ENCODE measurements at places on chromosomes 1 and 21.

GRCh38 chr1:23960291-23961020 lies 828 bp downstream of the PNRC2 start:
- no peak for DNase-seq

GRCh38 chr1:69570356-69570755 lies 2.6 kb downstream of the LRRC7 start:
- no peak for DNase-seq

DNA sequence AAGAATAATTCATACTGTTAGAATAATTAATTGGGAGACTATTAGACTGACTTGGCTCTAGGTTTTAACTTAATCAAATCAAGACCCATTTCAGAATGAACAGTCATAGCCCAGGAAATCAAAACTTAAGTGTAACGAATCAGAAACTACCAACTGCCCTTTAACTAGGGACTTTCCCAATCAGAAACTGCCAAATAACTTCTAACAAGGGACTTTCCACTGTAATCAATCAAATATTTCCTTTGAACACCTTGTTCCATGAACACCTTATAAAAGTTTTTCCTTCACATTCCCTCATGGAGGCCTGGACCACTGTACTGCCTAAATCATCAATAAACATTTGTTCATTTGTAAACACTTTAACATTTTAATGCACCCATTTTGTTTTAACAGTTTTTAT lies 1054.7 kb upstream of the TMPRSS15 start:
- no peak for DNase-seq

DNA sequence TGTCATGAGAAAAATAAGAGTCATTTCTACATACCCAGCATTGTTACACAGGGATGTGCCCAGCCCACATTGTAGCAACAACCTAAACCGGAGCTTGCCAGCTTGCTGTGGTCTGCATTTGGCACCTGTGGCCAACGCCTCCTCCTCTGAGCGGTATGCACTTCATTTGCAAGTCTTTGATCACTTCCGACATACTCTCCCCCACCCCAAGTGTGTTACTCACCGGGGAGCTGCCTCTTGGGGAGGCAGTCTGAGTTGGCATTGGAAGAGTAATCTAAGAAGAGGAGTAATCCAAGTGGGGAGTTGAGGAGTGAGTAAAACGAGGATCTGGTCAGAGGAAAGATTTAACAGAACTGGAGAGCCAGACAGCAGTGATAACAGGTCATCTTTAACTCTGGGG lies 3.8 kb downstream of the BCL9 start:
- DNase-seq = no peak

DNA sequence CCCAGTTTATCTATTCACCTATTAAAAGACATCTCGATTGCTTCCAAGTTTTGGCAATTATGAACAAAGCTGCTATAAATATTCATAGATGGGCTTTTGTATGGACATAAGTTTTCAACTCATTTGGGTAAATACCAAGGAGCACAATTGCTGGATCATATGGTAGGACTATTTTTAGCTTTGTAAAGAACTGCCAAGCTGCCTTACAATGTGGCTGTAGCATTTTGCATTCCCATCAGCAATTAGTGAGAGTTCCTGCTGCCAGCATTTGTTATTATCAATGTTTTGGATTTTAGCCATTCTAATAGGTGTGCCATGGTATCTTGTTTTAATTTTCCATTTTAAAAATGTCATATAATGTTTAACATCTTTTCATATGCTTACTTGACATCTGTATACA lies 475.6 kb upstream of the NCAM2 start:
- no peak for DNase-seq

DNA sequence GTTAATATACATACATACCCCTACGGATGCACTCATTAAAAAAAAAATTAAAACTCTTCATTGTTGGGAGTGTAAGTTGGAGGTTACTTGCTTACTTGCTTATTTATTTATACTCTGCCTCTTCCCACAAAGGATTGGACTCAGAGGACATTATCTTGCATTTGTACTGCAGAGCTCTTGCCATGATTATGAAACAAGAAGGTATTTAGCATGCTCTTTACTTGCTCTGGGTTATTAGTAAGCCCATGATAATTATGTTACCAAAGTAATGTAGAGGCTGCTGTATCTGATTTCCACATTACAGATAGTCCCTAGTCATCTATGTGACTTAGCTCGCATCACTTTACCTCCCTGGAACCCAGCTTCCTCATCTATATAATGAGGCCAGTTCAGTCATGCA lies 355.1 kb upstream of the PTBP2 start:
- DNase-seq = no peak

DNA sequence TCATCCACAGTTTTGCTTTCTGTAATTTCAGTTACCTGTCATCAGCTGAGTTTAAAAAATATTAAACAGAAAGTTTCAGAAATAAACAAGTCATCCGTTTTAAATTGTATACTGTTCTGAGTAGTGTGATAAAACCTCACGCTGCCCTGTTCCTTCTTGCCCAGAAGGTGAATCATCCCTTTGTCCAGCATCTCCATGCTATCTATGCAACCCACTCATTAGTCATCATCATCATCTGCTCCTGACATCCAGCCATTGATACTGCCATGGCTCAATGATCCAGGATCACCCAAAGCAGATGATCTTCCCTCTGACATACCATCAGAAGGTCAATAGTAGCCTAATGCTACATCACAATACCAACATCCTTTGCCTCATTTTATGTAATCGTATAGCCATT lies 198.3 kb downstream of the SLC44A5 start:
- DNase-seq = no peak

DNA sequence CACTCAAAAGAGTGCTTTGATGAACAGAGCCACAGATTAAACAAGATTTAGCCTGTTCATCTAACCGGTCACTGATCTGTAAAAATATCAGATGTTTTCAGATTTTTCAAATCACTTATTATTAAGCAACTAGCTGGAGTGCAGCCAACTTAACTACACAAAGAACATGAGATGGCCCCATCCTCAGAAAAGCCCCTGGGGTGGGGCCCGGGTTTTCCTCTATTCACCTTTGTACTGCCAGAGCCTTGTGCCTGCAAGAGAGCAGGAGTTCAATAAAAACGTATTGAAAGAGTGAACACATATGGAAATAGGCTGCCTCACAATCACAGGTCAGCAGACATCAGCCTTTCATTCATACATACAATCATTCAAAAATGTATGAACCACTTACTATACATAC lies 516.1 kb downstream of the OMA1 start:
- no peak for DNase-seq

DNA sequence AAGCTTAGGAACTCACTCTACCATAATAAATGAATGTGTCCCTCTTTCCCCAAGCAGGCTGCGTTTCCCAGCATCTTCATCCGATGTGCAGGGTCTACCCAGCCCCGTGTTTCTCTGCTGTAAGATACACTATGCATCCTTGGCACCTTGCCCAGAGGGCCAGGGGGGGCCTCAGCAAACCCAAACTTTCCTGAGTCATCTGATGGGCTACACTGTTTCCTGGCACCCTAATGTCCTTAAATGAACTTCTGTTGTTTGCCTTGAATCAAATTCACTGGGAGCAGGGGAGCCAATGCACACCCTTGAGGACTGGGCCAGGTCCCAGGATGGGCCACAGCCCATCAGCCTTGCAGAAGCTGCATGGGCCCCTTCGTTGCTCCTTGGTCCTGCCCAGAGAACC lies 145.5 kb downstream of the IGSF21 start:
- DNase-seq = no peak

- DNase-seq = no peak
Observed at GRCh38 chr21:30126576-30126975, 40.0 kb downstream of the CLDN17 start.

DNA sequence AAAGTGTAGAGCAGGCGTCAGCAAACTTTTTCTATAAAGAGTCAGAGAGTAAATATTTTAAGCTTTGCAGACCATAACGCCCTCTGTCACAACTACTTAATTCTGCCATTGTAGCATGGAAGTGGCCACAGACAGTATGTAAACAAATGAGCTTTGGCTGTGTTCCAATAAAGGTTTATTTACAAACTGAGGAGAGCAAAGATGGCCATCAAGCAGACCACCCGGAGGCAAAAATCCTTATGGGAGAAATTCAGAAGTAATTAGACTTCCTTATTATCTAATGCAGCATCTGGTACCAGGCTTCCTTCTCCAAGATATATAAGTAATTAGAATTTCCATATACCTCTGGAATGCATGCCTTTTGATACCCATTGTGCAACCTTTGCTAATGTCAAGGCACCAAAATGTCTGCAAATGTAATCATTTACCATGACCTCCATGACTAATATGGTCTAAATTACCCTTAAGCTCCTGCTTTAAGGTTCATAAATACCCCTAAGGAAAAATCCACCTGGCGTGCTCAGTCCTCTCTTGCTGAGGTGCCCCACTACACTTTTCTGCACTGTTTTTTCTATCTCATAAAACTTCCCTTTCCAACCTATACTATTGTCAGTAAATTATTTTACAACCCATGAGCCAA lies 377.8 kb downstream of the MATN1 start:
- no peak for DNase-seq

- no peak for DNase-seq
Observed at GRCh38 chr1:224223819-224224714, 41.0 kb downstream of the DEGS1 start.

DNA sequence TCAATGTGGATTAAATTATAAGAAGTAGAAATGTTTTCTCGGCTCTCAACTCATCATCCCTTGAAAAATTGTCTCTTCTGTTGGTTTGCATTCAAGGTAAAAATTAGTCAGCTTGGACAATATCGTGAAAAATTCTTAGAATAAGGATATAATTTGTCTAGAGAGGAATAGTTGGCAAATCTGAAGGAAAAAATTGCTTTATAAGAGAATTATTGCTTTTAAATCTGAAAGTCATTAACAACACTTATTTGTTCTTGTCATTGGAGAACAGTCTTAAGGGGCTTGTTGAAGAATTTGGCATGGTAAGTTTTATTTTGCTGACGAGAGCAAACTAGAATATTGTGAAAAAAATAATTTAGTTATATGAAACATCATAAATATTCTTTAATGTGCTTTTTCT lies 26.4 kb downstream of the ANGPTL1 start:
- DNase-seq = no peak

- DNase-seq = no peak
Observed at GRCh38 chr1:22955146-22955545, 17.5 kb downstream of the LACTBL1 start.

DNA sequence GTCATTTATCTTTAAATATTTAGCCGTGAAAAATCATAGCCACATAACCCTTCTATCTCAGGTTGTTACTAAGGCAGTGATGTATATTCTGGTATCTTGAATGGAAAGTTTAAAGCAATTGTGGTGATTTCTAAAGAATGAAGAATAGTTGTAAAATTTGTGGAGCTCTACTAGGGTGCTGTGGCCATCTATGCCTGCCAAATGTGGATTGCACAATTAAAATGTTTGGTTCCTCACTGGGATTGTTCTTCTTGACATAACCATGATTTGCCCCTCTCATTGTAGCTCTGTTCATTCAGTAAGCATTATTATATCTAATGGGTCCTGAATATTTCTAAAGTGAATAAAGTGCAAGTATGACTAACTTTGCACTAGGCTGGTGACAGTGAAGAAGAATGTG lies 50.1 kb downstream of the AK4 start:
- peak; percentile 60 for DNase-seq

DNA sequence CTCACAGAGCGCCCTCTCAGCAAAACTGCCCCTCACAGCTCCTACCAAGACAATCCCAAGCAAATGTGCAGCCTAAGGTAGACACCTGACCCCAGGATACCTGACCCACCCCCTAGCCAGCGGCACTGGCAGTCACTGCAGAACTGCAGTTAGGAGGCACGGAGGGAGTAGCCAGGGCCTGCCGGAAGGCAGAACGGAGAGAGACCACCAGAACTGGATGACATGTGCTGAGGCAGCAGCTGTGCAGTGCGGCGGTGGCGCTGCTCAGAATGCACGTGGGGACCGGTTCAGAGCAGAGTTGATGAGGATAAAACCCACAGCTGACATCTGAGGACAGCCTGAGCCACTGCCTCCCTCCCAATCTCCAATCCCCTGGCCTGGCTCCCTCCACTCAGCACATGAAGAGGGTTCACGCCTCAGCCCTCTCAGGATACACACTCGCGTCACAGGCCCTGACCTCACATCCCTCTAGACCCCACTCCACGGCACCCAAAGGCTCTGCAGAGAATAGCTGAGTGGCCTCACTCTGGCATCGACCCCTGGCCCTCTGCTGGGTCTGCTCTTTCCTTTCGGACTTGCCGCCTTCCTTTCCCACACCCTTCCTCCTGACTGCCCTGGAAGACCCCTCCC lies 29.6 kb downstream of the UBE2G2 start:
- DNase-seq = no peak

- DNase-seq = no peak
Observed at GRCh38 chr1:101325144-101325543, 88.3 kb downstream of the S1PR1 start.

- DNase-seq = no peak
Observed at GRCh38 chr1:9402256-9402616, 109.5 kb downstream of the SPSB1 start.

DNA sequence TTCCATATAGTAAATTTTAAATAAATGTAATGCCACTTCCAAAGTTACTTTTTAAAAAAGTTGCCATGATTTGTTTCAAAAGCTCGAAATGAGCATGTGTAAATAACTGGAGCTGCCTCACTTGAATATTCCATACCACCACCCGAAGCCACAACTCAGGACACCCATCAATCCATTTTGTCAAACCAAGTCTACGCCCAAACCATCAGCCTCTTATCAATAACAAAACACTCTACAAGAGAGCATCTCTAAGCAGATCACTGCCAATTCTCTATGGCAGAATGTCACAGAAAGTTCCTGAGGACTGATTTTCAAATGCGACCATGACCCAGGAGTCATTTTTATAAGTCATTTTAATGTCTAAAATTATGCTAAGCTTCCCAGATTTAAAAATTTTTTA lies 4.5 kb downstream of the HNRNPR start:
- DNase-seq = no peak

DNA sequence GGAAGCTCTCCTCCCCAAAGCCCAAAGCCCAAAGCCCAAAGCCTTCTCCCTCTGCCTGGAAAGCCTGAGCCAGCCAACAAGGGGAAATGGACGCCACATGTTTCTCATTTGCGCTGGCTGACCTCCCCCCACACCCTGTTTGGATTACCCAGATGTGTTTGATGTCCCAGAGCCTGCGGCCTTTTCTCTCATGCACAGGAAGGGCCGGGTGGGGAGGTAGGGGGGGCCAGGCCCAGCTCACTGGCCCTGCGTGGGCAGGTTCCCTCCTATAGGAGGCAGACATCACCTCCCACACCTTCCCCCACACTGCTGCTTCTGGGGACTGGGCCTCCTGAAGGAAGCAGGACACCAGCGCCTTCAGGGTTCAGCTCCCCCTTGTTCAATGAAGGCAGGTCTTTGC lies 116.3 kb downstream of the NAV1 start:
- no peak for DNase-seq

DNA sequence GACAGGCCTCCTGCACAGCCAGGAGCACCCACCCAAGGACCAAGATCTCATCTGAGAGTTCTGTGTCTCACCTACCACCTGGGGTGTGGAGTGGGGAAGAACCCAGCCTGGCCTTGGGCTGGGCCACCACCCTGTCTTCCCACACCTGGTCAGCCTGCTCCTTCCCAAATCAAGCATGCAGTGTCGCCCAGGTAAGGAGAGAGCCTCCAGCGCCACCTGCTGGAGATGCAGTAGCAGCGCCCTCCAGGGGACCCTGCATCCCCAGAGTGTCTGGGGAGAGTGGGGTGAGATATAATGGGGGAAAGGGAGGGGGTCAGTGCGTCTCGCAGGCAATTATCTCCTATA lies 32.3 kb downstream of the KIAA2013 start:
- peak; percentile 32 for DNase-seq

All from AML-193 (cell line).